ENCODE measurements at places on chromosomes 7 and 10.
A peak's percentile ranks its signal among the peaks of the same experiment; 100 is the strongest.

- DNase-seq: no peak
Observed at GRCh38 chr10:66162560-66163143, 763.2 kb upstream of the LRRTM3 start.

DNA sequence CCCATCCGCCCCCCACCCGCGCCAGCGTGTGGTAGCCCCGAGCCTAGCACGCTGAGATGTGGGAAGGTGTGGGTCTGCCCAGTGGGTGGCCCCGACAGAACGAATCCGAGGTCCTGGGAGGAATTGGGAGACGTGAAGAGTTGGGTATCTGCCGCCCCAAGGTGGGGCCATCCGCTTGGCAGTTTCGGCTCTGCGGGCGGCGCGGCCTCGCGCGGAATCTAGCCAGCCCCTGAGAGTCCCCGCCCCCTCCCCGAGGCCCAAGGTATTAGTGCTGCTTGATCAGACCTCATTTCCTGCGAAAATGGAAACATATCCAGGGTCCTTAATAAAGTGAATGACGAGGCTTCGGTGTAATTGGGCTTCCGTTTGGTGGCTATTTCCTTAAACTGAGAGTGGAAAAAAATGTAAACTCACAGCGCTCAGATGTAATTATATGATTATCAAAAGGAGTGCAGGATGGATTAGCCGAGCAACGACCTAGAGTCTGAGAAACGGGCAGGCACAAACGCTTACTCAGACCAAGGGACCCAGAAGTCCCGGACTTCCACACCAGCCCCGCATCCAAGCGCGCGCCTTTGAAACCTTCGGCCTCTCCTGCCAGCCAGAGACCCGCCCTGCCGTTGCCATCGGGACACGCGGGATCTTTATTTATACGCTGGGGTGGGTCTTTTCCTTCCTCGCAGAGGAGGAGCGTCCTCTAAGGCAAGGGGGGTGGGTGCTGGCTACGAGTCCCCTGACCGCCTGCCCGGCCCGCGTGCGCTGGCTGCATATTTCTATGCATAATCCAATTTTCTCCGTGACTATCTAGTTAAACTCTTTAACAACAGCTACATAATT, 12.8 kb downstream of the LBX1 start:
- no peak for DNase-seq

DNA sequence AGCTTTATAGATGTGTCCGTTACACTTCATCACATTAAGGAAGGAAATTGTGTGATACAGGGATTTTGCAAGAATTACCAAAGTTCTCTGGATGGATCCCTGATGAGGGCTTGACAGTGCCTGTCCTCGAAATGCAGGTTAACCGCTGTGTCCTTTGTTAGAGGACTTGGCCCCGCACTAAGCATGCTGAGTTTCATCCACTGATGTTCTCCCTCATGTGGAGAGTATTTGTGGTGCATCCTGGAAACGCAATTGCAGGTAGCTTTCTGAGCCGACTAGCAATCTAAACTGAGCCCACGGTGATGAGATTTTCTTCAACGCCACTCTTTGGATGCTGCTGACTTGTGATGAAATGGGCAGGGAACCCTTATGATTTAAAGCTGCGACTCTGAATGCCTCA, 71.9 kb upstream of the STK17A start:
- DNase-seq: no peak

GRCh38 chr7:75892634-75893272, 13.9 kb downstream of the RHBDD2 start:
- DNase-seq: no peak

DNA sequence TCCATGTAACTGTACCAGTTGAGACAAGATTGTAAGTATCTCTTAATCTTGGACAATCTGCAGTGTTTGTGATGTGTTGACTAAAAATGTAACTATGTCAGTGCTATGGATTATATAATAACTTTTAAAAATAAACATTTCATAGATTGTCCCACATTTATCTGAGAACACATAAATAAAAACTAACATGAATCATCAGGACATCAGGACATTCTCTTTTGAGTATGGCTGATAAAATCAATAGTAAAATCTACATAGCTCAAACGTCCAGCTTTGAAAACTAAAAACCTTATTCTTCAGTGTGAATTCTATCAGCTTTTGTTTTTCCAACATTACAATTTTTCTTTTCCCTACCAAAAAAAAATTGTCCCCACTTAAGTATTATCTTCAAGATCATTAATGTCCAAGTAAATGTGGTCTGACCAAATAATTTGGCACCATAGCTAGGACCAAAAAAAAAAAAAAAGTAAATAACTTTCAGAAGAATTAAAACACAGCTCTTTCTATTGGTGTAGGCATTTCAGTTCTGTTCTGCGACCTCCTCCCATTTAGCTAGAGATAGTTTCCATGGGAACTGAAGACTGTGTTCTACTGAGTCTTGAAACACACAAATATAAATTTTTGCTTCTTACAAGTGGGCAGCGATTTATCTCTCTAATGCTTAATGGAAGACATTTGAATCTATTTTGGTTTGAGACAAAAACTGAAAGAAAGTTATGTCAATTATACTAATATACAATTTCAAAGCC, 123.0 kb upstream of the SGCE start:
- DNase-seq: no peak

- DNase-seq: no peak
Observed at GRCh38 chr10:19918794-19919193, 102.6 kb downstream of the PLXDC2 start.

GRCh38 chr10:13475124-13475523, 53.7 kb downstream of the BEND7 start:
- DNase-seq: no peak

DNA sequence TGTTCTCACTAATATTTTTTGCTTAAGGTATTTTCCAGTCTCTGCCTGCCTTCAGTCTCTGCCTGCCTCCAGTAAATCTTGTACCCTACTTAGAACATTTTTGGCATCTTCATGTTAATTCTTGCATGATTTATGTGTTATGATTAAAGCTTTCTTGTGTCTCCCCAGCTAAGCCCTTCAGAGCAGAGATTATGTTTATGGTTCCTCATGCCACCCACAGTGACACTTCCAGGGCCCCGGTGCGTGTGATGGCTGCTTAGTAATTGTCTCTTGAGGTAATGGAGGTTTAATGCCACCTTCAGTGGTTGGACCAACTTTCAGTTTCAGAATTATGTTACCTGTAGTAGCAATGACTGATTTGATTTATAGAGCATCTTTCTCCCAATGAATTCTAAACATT, 70.6 kb upstream of the MET start:
- no peak for DNase-seq

GRCh38 chr10:662686-663465, 26.6 kb downstream of the DIP2C start:
- no peak for DNase-seq

- peak; percentile 33 for DNase-seq
Observed at GRCh38 chr10:71312811-71313789, 6.0 kb upstream of the SLC29A3 start.

DNA sequence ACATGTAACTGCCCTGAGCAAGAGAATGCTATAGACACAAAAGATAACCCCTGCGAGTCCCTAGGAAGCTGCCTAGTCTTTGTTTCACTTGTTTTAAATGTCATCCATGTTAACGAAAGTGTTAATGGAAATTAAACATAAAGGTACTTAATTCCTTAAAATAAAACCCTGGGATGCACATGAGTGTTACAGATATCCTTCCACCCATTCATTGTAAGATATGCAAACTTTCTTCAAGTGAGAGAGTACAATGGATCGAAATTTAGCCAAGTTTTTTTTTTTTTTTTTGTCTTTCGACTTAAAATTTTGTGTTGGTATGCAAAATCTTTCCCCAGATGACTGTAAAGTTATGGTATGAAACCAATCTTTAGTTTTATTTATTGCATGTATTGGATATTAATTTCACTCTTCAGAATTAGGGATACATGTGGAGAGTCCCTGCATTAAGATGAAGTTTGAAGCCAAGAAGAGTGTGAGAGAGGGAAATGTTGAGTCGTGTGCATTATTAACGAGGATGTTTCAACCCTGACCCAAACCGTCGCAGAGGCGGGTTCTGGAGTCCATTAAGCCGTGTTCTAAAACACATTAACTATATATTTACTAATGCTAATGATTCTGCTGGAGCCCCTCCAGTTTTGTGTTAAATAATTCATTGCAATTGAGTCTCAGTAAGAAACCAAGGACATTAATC, 1.6 kb downstream of the CDK14 start:
- DNase-seq: no peak

- DNase-seq: no peak
Observed at GRCh38 chr10:74957285-74957961, 131.0 kb downstream of the KAT6B start.

- DNase-seq: no peak
Observed at GRCh38 chr7:73350306-73351068, 22.5 kb downstream of the FKBP6 start.

DNA sequence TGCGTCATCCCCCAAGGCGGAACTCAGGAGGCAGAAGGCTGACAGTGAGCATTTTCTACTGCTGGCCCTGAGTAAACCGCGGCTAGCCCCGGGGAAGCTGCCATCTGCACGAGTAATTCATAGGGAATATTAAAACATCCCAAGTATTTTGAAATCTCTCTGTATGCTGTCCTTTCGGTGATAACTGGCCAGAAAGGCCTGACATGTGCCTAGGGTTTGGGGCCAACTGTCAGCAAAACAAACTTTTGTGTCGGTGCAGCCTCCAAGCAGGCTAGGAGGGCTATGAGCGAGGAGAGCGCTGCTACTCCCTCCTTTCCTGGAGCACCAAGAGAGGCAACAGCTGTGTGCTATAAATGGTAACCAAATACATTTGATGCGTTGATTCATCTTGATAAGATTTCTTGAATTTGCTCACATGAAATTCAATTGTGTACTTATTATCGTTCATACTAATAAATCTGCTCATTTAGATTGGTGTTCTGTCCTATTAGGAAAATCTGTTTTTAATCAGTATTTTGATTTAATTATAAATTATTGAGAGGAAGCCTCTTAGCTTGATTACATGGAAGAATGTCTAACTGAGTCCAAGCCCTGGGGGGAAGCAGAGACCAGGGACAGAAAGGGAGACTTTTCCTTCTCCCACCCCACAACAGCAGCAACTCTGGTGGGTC, 124.4 kb upstream of the NPS start:
- DNase-seq: no peak

DNA sequence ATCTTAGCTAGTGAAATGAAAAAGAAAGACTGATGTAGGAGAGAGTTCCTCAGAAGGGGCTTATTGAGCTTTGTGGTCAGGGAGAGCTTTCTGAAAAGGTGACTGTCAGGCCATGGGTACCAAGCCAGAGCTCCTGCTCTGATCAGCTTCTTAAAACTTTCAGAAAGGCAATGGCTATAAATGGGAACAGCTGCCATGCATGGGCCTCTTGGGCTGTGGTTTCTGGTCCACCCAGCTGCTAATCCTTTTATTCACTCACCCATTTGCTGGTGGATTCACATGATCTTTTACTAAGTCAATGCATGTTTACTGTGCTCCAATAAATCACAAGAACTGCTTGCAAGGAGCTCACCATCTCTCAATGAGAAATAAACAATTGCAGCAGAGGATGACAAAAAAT, 60.1 kb upstream of the ZPBP start:
- no peak for DNase-seq

- no peak for DNase-seq
Observed at GRCh38 chr10:1662438-1663025, 74.8 kb downstream of the ADARB2 start.

DNA sequence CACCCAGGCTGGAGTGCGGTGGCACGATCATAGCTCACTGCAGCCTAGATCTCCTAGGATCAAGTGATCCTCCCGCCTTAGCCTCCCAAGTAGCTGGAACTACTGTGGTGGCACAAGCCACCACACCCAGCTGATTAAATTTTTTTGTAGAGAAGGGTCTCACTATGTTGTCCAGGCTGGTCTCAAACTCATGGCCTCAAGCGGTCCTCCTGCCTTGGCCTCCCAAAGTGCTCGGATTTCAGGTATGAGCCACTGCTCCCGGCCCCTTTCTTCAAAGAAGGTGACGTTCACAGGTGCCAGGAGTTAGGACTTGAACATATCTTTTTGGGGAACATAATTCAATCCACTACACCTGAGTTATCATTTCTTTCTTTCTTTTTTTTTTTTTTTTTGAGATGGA, 2.9 kb upstream of the TTYH3 start:
- no peak for DNase-seq

DNA sequence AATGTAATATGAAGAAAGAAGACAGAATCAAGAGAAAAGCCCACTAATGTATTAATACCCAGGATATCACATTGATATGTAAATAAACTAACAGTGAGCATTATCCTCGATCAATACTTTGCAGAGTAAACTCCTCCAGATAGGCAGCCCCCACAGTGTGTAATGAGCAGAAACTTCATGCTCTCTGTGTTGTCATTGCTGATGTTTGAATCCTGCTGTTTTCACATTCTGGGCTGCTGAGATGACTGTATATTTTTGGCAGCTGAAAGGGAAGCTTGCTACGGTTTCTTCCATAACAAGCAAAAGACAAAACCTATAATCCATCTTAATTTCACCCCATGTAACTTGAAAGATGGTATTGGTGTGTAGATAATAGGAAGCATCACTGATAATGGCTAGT, 15.3 kb upstream of the THSD7A start:
- DNase-seq: no peak

DNA sequence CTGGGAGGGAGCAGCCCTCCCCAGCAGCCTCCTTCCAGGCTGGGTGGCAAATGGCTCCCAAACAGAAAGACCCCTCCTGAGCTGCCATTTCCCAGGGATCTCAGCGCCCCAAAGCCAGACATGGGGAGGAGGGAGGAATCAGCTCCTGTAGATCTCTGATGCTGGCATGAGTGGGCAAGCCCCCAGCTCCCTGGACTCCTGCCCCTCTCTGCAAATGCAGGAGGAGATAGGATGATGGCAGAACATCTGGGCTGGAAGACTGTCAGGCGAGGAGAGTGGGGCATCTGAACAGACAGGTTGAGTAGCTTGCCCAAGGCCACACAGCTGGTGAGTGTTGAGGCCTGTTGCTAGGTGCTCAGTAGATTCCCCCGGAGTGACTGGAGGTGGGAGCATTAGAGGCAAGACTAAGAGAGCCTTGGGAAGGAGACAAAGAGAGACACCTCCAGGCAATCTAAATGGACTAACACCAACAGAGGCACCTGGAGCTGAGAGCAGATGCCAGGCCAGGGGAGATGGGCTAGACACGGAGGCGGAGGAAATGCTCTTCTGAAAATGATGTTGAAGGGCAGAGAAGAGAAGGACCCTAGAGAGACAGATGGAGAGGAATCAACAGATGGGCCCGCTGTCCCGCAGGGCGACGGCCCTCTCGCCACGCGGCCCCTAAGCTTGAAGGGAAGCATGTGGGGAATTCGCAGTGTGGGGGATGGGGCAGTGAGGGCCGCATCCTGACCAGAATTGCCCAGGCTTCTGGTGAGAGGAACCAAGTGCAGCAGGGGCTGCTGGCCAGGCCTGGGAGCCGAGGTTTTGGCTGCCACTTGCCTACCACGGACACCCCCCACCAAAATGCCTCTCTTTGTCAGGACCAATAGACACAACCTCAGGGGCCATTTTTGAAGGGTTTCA, 84.8 kb upstream of the LRRC4 start:
- no peak for DNase-seq

DNA sequence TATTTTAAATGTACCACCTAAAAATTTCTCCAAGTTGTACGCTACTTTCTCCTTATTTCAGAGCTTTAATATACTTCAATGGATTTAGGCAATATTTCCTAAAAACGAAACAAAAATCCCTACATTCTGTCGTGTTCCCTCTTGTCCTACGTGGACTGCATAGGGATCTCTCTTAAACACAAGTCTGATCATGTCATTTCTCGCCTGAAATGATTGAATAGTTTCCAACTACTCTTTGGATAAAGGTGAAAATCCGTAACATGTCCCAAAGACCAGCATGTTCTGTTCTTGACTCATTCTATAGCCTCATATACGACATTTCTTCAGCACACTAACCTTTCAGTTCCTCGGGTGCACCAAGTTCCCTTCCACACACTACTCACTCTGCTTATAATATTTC, 17.7 kb upstream of the TPK1 start:
- no peak for DNase-seq

All from AG04449 (cell line).